ENCODE measurements at places on chromosomes 16 and 17. TPM values are rescaled to one million over a fixed set of nuclear protein-coding genes. Genes with fewer than 3 reads are reported as not detected.

HS3ST6 gene
- total RNA-seq = not detected

MCRIP2 gene
- 41.8 TPM for total RNA-seq

ACSM2A gene
- total RNA-seq = not detected

KRT13 gene
- total RNA-seq = not detected

LRRC75A gene
- total RNA-seq = 2.2 TPM

SLC5A2 gene
- total RNA-seq = not detected

BCAR1 gene
- 67.9 TPM for total RNA-seq

RNF112 gene
- total RNA-seq = 1.8 TPM

CCL5 gene
- 1.6 TPM for total RNA-seq

CDH5 gene
- 30.6 TPM for total RNA-seq

OR2C1 gene
- total RNA-seq = not detected

NPIPA8 gene
- 22.9 TPM for total RNA-seq

TBC1D3B gene
- total RNA-seq = not detected

MMP15 gene
- total RNA-seq = 3.2 TPM

JPH3 gene
- not detected for total RNA-seq

FOXC2 gene
- 4.9 TPM for total RNA-seq

KRT20 gene
- total RNA-seq = not detected

KCTD11 gene
- total RNA-seq = 20.6 TPM

KRTAP9-4 gene
- not detected for total RNA-seq

MYO19 gene
- 20.9 TPM for total RNA-seq

PRAC2 gene
- total RNA-seq = not detected

HBQ1 gene
- total RNA-seq = not detected

SNX20 gene
- total RNA-seq = not detected

UBB gene
- total RNA-seq = 828 TPM

DRC3 gene
- 0.65 TPM for total RNA-seq

CBFA2T3 gene
- total RNA-seq = not detected

NSRP1 gene
- total RNA-seq = 9.4 TPM

CD79B gene
- not detected for total RNA-seq

PSMC3IP gene
- total RNA-seq = 1.6 TPM

SMIM22 gene
- total RNA-seq = not detected

ADAP2 gene
- 0.54 TPM for total RNA-seq

CLUH gene
- 32.4 TPM for total RNA-seq

TEX14 gene
- not detected for total RNA-seq

PIMREG gene
- 15.2 TPM for total RNA-seq

TBC1D3 gene
- total RNA-seq = 2.3 TPM

KRT36 gene
- not detected for total RNA-seq

PYDC1 gene
- not detected for total RNA-seq

CACNG1 gene
- not detected for total RNA-seq

DNAH2 gene
- 2.3 TPM for total RNA-seq

GPRC5B gene
- total RNA-seq = 51.2 TPM

ABCA9 gene
- total RNA-seq = 44.6 TPM

UNC13D gene
- total RNA-seq = not detected
